ENCODE measurements at places on chromosomes 11 and 22. TPM values are rescaled to one million over a fixed set of nuclear protein-coding genes. Genes with fewer than 3 reads are reported as not detected.

The LINC01488 gene
- total RNA-seq = not detected

The C11orf16 gene
- total RNA-seq = 2.9 TPM

DNA sequence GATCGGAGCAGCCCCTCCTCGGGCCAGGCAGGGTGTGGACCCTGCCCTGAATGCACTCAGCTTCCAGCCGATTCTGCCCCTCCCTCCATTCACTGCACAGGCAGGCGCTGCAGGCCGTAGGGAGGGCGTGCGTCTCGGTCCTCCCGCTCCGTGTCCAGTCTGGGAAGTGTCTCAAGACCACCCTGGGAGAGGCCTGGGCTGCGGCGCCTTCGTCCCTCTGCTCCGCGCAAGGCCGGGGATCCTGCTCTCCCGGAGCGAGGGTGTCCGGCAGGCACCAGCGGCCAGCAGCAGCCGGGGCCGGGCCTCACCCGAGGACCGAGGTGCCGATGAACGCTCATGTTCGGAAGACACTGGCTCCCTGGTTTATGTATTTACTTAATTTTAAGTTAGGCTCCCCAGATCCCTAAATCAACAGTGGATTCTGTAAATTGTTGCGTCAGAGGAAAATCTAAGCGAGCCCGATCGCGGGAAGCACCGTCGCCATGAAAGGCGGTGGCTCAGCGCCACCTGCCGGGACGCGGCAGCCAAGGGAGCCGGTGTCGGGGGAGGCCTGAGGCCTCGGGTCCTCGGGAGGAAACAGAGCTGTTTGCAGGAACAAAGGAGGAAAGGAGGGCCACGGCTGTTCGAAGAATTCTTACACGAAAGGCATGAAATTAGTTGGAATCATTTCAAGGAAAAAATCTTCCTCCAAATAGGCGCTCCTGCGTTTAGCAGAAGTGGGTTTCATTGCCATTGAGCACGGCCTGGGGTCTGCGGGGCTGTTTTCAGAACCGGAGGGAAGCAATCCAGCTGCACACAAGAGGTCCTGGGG is 195.3 kb downstream of the BRD1 start:
- H3K4me3 ChIP-seq = no peak overlapping the region
- no peaks in the 10 kb centered on the region for H3K27me3 ChIP-seq
- DNase-seq = peak; percentile 18
- H3K36me3 ChIP-seq = peaks cover 12% of the 10 kb centered on the region
- no peaks in the 10 kb centered on the region for H3K4me1 ChIP-seq

- no peaks in the 10 kb centered on the region for H3K4me1 ChIP-seq
- H3K36me3 ChIP-seq = peaks cover 90% of the 10 kb centered on the region
- no peak for DNase-seq
- no peak overlapping the region for H3K4me3 ChIP-seq
- no peak overlapping the region for H3K27ac ChIP-seq
These were observed 79.5 kb downstream of the CABIN1 start for GRCh38 chr22:24090581-24090980.

All from thymus (tissue), 14 donors.